Posterior cingulate gyrus (tissue), 11 donors: ENCODE measurements at places on chromosomes 3 and 15.

DNA sequence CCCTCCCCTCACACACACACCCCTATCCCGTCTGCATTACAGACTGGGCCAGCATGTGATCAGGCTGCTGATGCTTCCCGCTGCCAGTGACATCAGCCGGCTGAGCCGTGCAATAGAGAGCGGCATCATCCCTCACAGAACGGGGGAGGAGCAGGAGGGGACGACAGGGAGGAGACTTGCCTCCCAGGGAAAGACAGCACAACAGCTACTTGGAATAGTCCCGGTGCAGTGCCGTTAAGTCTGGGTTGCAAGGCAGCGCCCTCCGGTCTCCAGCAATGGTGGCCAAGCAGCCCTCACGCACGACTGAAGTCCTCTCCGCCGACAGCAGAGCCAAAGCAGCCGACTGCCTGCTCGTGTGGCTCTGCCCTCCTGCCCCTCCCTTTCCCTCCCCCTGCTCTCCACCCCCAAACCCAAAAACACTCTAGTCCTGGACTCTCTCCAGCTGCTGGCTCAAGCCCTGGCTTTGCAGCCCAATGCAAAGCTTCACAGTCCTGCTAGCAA, 31.5 kb upstream of the RPS17 start:
- peak; percentile 98 for DNase-seq

DNA sequence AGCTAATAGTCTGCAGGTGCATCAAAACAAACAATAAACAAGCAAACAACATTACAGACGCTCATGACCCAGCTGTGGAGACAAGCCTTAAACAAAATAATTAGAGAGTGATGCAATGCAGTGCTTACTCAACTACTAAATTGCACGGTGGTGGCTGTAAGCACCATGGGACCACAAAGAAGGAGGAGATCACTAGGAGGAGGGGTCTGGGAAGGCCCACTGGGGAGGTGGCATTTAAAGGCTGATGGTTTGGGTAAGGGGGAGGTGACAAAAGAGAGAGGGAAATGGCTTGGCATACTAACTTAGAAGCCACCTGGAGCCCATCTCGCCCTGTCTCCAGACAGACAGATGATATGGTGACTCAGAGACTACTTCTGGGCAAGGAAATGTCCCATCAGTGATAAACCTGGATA, 516.7 kb downstream of the FOXP1 start:
- DNase-seq: no peak

DNA sequence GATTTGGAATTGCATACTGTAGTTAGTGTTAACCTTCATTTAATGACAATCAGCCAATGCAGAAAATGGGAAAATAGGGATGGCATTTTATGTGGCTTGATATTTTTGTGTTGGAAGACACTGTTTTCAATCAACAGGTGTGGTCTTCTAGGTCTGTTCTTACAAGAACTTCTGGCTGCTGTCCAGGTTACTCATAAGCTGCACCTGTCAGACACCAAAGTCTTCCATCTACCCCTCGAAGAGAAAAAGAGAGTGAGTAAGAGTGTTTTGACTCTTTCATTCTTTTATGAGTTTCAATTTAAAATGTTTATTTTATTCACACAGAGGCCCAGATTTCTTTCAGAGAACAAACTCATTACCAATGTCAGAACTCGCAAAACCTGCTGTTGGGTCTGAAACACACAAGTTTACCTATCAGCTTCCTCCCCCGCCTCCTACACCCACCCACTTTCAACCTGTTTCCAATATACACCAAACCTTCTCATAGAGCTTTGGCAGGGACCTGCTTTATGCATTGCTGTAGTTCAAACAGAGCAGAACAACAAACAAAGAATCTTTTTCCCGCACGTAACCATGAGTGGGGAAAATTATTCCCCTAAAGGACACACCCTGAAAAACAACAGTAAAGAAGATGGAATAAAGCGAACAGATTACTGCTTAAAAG, 767.7 kb upstream of the ALCAM start:
- DNase-seq: no peak

- no peak for DNase-seq
These were observed 73.3 kb downstream of the MRPL46 start for GRCh38 chr15:88393719-88394519.

DNA sequence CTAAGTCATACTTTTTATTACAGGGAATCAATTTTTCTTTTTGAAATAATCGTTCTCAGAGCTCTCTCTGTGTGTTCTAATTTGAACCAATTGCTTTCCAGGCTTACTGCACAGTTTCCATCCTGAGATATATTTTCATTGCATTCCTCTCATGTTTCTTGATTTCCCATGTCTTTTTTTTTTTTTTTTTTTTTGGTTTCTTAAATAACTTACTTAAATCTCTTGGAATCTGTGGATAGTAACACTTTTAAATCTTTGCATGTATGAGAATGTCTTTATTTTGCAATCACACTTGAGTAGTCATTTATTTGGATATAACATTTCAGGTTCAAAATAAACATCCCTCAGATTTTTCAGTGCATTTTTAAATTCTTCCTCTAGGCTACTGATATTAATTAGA, 14.5 kb upstream of the ABTB1 start:
- no peak for DNase-seq

GRCh38 chr15:40618906-40619305, 24.9 kb downstream of the KNL1 start:
- DNase-seq: no peak
